ENCODE measurements at places on chromosomes 5 and 9. TPM values are rescaled to one million over a fixed set of nuclear protein-coding genes. Genes with fewer than 3 reads are reported as not detected.

ZBED3 gene
- 1.1 TPM for polyA plus RNA-seq

NR2F1 gene
- not detected for polyA plus RNA-seq

SLC34A1 gene
- not detected for polyA plus RNA-seq

PCDHB11 gene
- polyA plus RNA-seq = not detected

OR1N1 gene
- not detected for polyA plus RNA-seq

THG1L gene
- 5.7 TPM for polyA plus RNA-seq

COQ4 gene
- 34.8 TPM for polyA plus RNA-seq

PDGFRB gene
- polyA plus RNA-seq = not detected

VDAC1 gene
- 100 TPM for polyA plus RNA-seq

C9orf50 gene
- not detected for polyA plus RNA-seq

MCCC2 gene
- polyA plus RNA-seq = 31.7 TPM

SPATA31A3 gene
- not detected for polyA plus RNA-seq

PLAC8L1 gene
- polyA plus RNA-seq = not detected

SOX30 gene
- 0.53 TPM for polyA plus RNA-seq

AGPAT2 gene
- polyA plus RNA-seq = 20.6 TPM

GPR151 gene
- polyA plus RNA-seq = not detected

ICE1 gene
- polyA plus RNA-seq = 8.9 TPM

LCN1 gene
- not detected for polyA plus RNA-seq

TCERG1 gene
- 20.3 TPM for polyA plus RNA-seq

PCA3 gene
- not detected for polyA plus RNA-seq

LRRC70 gene
- polyA plus RNA-seq = 0.17 TPM

TMEM215 gene
- not detected for polyA plus RNA-seq

SECISBP2 gene
- polyA plus RNA-seq = 12.5 TPM

TUSC1 gene
- 0.32 TPM for polyA plus RNA-seq

C9orf153 gene
- polyA plus RNA-seq = not detected

LRRC19 gene
- polyA plus RNA-seq = 0.05 TPM

SH3PXD2B gene
- polyA plus RNA-seq = not detected

CERCAM gene
- polyA plus RNA-seq = not detected

Data from CD4-positive, alpha-beta memory T cell (primary cell).